Adrenal gland (tissue), 19 donors: ENCODE measurements at places on chromosomes 7 and 10.
A peak's percentile ranks its signal among the peaks of the same experiment; 100 is the strongest.

DNA sequence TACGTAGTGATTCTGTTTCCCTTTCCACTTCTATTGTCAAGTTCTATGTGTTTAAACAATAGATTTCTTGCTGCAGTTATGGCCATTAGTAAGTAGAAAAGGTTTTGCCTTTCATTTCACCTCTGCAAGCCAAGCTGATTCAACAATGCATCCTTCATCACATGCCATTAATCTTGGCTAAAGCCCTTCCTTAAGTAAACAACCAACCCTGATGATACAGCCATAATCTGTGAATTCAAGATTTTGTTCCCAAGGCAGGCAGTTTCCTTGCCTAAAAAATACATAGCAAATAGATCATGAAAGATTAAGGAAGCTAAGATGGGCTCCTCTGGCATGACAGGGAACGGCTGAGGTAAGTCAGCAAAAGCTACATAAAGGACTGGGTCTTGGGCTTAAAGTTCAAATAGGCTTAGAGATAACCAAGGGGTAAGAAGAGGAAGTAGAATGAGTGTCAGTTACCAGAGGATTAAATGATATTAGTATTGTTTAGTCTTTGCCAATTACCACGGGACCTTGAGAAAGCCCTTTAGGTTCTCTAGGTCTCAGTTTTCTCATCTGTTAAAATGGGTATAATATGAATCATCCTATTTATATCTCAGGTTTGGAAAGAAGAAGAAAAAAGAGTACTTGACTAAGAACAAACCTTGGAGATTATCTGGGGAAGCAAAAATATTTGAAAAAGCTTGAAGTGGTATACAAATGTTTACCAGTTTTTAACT is 35.9 kb upstream of the ANK3 start:
- DNase-seq, result no peak

DNA sequence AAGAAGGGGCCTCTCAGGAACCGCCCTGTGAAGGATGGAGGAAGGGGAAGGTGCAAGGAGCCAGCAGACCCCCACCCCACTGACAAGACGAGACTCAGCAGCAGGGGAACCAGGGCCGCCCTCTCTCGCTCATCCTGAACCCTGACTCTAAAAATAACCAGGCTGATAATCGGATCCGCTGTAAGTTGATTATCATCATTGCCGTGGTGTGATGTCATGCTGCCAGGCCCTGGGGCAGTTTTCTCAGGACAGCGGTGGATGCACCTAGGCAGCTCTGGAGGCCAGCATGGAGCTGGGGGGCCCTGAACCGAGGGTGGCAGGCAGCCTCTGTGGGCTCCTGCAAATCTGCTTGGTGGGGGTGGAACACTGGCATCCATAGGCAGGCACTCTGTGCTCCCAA is 7.9 kb downstream of the RET start:
- peak; percentile 33 for DNase-seq

DNA sequence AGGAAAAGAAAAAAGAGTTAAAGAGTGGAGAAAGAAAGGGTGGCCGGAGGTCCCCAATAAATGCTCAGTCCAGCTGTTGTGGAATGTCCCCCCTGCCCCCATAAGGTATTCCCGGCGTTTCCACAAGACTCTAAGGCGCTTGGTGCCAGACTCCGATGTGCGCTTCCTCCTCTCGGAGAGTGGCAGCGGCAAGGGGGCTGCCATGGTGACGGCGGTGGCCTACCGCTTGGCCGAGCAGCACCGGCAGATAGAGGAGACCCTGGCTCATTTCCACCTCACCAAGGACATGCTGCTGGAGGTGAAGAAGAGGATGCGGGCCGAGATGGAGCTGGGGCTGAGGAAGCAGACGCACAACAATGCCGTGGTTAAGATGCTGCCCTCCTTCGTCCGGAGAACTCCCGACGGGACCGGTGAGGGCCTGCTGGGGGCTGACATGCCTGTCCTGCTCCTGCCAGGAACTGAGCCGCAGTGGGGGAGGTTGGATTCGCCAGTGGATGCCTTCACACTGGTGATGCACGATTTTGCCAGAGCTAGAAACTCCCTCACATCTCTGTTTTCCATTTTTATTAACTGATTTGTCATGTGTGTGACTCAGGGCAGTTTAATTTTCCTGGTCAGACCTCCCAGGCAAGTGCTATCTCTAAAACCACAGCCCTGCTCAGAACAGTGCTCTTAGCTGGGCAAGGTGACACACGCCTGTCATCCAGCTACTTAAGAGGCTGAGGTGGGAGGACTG is 34.2 kb downstream of the TACR2 start:
- no peak for DNase-seq

DNA sequence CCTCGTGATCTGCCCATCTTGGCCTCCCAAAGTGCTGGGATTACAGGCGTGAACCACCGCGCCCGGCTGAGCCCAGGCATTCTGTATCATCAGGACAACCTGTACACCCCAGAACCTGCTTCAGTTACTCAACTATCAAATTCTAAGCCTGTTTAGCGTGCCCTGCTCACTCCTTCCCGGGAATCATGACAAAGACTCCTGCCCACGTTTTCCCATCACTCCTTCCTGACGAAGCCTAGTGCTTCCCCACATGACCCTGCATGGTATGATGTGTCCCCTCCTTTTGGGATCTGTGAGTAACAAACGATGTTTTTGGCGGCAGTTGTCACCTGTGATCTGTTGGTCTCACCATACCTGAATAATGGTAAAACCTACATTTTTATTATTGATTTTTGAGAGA is 12.2 kb upstream of the RADIL start:
- DNase-seq, result no peak

GRCh38 chr10:129079705-129080104 is 387.3 kb upstream of the MGMT start:
- no peak for DNase-seq

DNA sequence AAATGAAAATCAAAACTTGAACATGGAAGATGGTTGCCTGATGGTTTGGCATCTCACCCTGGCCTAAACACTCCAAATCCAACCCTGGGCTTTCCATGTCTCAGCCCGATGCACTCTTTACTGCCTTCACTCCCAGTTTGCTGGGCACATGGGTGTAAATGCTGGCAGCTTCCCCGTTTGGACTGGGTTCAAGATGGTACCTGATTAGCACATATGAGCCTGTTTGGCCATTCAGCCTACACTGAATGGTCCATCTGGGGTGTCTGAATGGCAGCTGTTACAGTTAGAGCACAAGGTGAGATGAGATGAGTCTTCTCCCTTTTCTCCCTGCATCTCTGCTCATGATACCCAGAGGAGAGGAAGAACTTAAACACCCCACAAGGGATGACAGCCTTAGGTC is 37.1 kb downstream of the ATXN7L1 start:
- DNase-seq, result no peak

GRCh38 chr10:22852712-22853353 is 75.0 kb upstream of the ARMC3 start:
- no peak for DNase-seq

- peak; percentile 85 for DNase-seq
Observed at GRCh38 chr7:25259487-25260243, 31.4 kb upstream of the NPVF start.

DNA sequence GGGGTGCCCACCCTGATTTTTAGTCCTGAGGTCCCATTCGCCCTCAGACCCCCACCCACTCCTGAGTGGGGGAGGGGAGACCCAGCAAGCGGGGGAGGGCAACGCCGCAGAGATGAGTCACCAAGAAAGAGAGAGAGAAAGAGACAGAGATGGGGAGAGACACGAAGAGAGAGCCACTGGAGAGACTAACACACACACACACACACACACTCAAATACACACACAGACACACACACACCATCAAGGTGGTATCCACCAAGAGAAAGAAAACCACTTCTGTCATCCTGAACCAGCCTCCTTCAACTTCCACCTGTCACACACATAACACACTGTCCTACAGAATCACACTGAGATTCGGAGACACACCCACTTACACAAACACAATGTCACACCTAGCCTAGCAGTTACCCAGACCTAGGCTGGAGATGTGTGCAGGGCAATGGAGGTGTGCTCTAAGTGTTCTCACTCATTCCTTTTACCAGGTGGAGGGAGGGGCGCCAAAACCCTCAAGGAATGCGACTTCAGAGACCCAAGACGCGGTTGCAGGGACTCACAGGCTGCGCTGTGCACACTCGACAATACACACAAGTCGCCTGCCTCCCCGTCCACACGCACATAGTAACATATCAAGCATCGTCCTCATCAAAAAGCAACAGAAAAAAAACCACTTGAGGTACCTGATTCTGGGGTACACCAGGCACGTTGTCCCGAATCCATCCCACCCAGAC is 3.9 kb upstream of the VGF start:
- no peak for DNase-seq

- no peak for DNase-seq
Observed at GRCh38 chr7:141686074-141686473, 15.9 kb downstream of the DENND11 start.

DNA sequence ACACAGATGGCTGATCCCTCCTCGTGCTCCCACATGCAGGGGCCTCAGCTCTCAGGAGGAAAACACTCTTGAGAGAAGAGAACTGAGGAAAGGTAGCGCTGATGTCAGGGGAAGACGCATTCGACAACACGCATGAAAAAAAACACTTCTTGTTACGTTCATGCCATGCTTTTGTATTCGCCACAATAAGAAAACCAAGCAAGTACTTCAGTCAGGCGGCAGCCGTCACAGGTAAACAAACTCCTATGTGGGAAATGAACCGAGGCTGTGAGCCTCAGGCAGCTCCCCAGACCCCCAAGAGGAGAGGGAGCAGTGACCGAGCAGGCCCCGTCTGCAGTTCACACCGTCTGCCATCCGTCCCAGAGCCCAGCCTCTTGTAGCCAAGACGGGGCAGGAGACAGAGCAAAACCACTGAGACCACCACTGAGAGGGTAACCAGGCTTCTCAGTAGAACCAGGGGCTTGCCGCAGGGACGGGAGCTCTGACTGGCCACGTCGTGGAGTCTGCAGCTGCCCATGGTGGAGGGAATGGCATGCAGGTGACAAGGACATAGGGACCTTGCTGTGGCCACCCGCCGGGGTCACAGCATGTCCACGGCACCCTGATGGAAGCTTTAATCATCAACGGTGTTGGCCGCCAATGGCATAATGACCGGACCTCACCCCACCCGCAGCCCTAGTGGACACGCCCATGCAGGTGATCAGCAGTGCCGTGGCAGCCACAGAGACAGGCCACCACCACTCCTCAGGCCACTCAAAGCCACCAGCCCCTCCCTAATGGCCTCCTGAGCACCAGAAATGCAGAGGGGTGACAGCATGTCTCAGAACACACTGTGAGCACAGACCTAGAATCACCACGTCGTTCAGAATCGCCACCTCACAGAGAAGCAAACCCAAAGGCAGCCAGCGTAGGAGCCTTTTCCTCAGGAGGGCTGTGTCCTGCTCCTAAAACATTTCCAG is 304.3 kb downstream of the PTPRN2 start:
- no peak for DNase-seq

- DNase-seq, result peak; percentile 14
Observed at GRCh38 chr7:72025381-72025960, 386.7 kb downstream of the CALN1 start.

DNA sequence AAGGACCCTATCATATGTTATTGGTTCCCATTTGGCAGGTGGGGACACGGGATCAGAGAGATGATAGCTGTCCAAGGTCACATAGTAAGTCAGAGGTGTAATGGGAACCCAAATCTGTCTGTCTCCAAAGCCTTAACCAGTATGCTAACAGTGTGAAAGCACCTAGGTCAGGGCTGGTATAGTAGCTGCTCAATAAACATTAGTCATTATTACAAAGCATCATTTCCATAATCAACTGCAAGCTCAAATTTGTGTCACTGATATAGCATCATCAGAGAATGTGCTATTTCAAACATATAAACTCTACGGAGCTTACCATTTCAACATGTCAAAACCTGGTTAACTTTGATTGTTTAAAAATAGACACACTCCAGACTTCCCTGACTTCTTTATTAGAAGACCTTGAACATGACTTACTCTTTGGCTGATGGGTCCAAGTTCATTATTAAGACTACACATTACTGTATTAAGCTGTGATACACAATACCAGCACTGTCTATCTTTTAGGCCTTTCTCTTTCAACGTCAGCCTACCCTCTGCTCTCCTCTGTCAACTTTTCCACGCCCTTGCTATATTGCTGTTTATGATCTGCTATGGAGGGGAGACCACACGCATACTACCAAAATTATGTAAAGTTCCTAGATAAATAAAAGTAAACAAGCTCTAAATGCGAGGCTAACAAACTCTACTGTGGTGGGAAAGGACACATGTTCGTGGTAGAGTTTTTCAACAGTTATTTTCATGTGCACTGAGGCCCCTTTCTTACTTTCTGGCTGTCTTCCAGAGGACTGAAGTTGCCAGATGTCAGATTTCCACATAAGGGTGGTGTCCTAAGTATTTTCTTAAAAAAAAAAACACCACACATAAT is 33.6 kb downstream of the DNMBP start:
- DNase-seq, result no peak

DNA sequence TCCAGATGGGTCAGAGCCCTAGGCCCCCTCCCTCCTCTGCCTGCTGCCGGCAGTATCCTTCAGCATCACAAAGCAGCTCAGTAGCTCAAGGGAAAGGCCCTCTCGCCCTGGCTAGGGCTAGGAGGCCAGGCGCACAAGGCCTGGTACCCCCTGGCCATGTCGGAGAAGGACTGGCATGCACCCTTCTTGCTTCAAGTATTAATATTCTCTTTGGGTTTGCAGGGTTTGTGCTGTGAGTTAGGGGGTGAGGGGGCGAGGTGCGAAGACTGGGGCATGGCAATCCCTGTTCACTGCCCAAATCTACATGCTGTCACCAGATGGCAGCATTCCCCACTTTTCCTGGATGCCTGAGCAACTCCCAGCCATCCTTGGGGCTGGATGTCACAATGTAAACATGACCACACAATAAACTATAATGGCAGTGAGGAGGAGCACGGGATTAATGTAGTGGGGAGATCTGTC is 105.2 kb downstream of the NEURL1 start:
- DNase-seq, result peak; percentile 56

GRCh38 chr7:26549281-26549944 is 257.8 kb downstream of the SNX10 start:
- no peak for DNase-seq

DNA sequence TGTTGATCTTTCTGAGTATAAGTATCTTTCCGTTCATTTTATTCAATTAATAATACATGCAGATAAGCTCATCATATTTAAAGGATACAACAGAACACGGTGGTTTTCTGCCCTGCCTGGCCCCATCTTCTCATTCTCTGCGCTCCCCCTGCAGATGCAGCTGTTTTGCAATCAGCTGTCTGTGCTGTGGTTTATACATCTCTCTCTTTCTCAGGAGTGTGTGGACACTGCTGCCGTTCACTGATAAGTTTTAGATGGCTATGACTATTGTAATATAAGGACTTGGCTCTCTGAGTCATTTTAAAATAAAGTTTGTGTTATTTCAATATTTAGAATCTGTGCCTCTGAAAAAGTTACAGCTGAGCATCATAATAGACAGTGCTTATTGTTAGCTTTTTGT is 54.5 kb downstream of the CUL1 start:
- DNase-seq, result no peak

- no peak for DNase-seq
Observed at GRCh38 chr7:73891178-73891885, 30.4 kb downstream of the TMEM270 start.

- DNase-seq, result no peak
Observed at GRCh38 chr10:111075577-111076185, 1.1 kb upstream of the ADRA2A start.
